NCI-H510A (cell line): ENCODE measurements at places on chromosomes 6 and 20.

GRCh38 chr6:157080986-157081391 lies 242.3 kb downstream of the TMEM242 start:
- DNase-seq = no peak

GRCh38 chr20:47042464-47042863 lies 147.8 kb downstream of the EYA2 start:
- DNase-seq = no peak

- DNase-seq = no peak
Measured at GRCh38 chr6:34514112-34514511, 42.0 kb downstream of the SPDEF start.

DNA sequence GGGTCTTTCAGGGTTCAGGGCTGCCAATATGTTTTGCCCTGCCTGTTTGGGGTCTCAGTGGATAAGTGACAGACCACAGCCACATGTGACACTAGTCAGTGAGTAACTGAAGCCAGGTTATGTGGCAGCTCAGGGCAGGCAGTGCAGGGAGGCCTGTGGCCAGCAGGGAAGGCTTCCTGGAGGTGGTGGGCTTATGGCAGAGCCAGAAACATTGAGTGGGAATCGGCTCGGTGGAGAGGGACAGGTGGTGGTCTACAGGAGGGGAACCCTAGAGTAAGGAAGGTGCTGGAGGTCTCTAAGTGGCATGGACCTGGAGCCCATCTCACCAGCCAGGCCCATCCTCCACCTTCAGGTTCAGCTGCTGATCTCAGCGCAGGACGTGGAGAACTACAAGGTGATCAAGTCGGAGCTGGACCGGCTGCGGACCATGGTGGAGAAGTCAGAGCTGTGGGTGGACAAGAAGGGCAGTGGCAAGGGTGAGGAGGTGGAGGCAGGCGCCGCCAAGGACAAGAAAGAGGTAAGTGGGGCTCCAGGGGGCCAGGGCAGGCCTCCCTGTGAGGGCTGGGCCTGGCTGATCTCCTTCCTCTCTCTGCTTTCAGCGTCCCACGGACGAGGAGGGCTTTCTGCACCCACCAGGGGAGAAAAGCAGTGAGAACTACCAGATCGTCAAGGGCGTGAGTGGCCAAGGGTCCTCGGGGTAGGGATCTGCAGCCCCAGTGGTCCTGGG lies 34.9 kb downstream of the UQCC2 start:
- no peak for DNase-seq

- DNase-seq = no peak
Measured at GRCh38 chr6:163724196-163724595, 309.7 kb downstream of the QKI start.

DNA sequence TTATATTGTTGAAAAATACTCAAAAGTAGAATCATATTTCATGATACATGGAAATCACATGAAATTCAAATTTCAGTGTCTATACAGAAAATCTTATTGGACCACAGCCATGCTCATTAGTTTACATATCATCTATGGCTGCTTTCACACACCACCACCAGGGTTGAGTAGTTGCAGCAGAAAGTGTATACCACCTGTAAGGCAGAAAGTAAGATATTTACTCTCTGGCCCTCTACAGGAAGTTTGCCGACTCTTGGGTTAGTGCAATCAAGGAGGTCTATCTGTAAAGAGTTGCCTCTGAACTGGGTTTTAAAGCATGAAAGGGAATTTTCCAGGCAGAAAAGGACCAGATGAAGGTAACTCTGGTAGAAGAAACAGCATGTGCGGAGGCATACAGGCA lies 432.3 kb downstream of the DHX35 start:
- DNase-seq = no peak

DNA sequence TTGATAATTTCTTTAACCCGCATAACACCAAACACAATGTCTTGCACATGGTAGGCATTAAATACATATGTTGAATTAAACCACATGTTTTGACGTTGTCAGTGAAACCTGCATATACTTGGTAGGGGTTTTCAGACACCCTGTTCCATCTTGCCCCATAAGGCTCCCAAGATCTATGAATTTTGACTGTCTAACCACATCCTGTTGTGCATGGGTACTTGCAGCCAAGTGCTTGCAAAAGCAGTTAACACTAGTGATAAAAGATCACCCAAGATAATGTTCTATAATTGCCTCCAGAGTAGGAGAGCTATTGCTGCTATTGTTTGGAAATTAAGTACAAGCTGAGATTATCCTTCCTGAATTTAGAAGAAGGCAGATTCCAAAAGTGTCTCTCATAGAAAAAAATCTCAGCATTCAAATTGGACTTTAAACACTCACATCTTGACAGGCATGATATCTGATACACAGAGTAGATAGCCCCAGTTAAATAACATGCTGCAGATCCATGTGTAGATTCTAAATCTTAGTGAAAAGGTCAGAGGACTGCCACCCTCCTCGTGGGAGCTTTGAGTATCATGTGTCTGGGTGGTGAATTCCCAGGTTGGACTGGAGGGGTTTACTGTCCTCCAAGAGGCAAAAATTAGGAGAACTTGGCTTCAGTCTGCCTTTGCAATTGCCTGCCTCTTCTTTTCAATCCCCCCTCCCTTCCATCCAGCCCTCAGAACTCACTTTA lies 25.8 kb upstream of the CCN6 start:
- no peak for DNase-seq

DNA sequence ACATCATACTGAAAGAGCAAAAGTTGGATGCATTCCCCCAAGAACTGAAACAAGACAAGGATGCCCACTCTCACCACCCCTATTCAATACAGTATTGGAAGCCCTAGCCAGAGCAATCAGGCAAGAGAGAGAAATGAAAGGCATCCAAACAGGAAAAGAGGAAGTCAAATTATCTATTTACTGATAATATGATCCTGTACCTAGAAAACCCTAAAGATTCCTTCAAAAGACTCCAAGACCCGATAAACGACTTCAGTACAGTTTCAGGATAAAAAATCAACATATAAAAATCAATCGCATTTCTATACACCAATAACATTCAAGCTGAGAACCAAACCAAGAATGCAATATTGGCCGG lies 14.5 kb downstream of the CDK19 start:
- no peak for DNase-seq

GRCh38 chr20:39576771-39577170 lies 614.6 kb downstream of the DHX35 start:
- DNase-seq = no peak
